ENCODE measurements at places on chromosomes 3 and 15.
A peak's percentile ranks its signal among the peaks of the same experiment; 100 is the strongest.

GRCh38 chr15:65937476-65937875 is 68.2 kb downstream of the RAB11A start:
- no peak for DNase-seq
- no peaks in the 10 kb centered on the region for H3K27me3 ChIP-seq
- H3K4me1 ChIP-seq: no peaks in the 10 kb centered on the region

GRCh38 chr3:177201700-177202397 is 4.6 kb upstream of the TBL1XR1 start:
- no peak for DNase-seq
- H3K27me3 ChIP-seq: no peaks in the 10 kb centered on the region
- H3K36me3 ChIP-seq: no peaks in the 10 kb centered on the region
- H3K4me3 ChIP-seq: no peak overlapping the region
- H3K4me1 ChIP-seq: peaks cover 15% of the 10 kb centered on the region
- no peak overlapping the region for H3K27ac ChIP-seq

DNA sequence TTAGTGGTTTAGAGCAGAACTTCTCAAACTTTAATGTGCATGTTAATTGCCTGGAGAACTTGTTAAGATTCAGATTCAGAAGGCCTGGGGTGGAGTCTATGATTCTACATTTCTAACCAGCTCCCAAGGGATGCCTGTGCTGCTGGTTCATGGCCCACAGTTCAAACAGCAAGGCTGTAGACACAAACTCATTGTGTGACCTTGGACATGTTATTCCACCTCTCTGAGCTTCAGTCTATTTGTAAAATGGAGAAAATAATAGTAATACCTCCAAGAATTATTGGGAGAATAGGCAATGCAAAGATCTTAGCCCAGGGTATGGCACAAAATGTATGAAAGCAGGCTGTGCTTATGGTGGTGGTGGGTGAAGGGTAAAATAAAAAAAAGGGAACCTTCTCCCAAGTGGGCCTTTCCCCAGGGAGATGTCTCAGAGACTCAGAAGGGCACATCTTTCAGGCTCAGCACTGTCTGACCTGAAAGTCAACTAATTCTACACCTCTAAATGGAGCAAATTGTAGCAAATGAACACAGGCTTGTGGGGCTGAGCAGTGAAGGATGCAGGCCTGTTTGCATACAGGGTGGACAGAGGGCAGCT is 176.0 kb upstream of the TRIM42 start:
- peaks cover 10% of the 10 kb centered on the region for H3K4me1 ChIP-seq
- no peak overlapping the region for H3K27ac ChIP-seq
- no peak overlapping the region for H3K4me3 ChIP-seq
- H3K27me3 ChIP-seq: no peaks in the 10 kb centered on the region
- H3K36me3 ChIP-seq: no peaks in the 10 kb centered on the region

GRCh38 chr3:46998121-46998851 is 18.8 kb downstream of the NBEAL2 start:
- no peak overlapping the region for H3K27ac ChIP-seq
- H3K36me3 ChIP-seq: no peaks in the 10 kb centered on the region
- H3K4me3 ChIP-seq: no peak overlapping the region
- peak; percentile 84 for DNase-seq
- no peaks in the 10 kb centered on the region for H3K27me3 ChIP-seq

- H3K27me3 ChIP-seq: no peaks in the 10 kb centered on the region
- no peak for DNase-seq
- no peak overlapping the region for H3K27ac ChIP-seq
- H3K4me1 ChIP-seq: peaks cover 16% of the 10 kb centered on the region
- H3K4me3 ChIP-seq: no peak overlapping the region
These were observed 630.9 kb upstream of the TBL1XR1 start for GRCh38 chr3:177828208-177828565.
